ENCODE measurements at places on chromosomes 2 and 18.

- no peak for DNase-seq
Observed at GRCh38 chr2:128421286-128421685, 102.6 kb upstream of the HS6ST1 start.

DNA sequence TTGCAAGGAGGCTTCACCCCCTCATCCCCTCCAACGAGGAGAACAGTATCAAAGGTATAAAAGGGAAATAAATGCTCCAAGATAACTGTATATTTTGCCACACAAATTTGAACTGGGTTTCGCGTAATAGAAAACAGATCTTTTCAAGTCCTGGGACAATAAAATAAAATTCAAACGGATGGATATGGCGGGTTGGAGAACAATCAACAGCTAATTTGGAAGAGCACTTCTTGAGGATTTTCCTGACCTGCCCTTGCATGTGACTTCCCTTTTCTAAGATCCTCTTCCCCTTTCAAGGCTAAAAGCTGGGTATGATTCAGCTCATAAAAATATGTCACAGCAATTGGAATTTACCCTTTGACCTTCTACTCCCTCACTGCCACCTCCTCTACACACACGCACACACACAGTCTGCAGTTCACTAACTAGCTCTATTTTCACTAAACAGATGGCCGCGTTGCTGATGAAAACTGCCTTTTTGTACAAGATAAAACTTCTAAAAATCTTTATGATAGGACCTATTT, 386.9 kb downstream of the FIGN start:
- peak; percentile 20 for DNase-seq

- no peak for DNase-seq
Observed at GRCh38 chr18:37395631-37396030, 170.0 kb downstream of the CELF4 start.

GRCh38 chr2:241314226-241315092, 1.0 kb downstream of the HDLBP start:
- no peak for DNase-seq

DNA sequence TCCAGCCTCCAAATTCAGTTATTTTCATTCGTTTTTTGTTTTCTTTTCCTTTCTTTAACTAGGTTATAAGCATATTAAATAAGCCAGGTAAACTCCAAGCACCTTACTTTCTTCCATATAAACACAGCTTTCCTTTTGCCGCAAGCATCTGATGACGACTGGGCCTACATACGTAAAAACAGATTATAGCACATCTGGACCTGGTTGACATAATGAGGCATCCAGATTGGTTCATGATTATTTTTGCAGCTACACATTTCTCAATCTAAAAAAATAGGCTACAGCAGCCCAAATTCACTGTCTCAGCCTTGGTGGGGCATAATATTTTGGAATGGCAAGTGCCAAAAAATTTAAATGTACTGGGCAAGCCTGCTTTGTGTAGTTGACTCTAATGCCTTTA, 7.7 kb downstream of the CYP1B1 start:
- DNase-seq = no peak

- DNase-seq = no peak
Observed at GRCh38 chr2:233482616-233483015, 84.0 kb downstream of the USP40 start.

DNA sequence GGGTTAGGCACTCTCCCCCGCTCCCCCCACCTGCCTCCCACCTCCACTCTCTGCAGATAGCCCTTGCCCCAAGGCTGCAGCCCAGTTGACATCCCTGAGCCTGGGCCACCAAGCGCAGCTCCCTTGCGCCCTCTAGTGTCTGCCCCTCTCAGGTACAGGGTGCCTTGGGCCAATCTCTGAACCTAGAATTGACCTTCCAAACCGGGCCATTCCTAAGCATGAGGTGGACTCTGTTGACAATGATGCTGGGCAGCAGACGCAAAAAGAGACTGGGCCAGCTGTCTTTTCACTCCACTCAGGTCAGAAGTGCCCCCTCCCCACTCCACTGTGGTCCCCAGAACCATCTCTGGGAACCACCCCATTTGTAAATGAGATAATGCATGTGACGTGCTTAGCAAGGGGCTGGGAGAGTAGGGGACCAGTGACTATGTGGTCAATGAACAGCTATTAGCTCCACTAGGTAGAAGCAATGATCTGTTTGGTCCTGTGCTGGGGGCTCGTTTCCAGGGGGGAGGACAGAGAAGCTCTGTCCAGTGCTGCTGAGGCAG, 43.3 kb upstream of the PLB1 start:
- peak; percentile 60 for DNase-seq

- DNase-seq = no peak
Observed at GRCh38 chr2:18247282-18248110, 313.0 kb downstream of the RDH14 start.

GRCh38 chr2:185255566-185255965, 483.0 kb upstream of the FSIP2 start:
- DNase-seq = no peak

GRCh38 chr2:183671233-183671632, 547.0 kb downstream of the NUP35 start:
- no peak for DNase-seq

DNA sequence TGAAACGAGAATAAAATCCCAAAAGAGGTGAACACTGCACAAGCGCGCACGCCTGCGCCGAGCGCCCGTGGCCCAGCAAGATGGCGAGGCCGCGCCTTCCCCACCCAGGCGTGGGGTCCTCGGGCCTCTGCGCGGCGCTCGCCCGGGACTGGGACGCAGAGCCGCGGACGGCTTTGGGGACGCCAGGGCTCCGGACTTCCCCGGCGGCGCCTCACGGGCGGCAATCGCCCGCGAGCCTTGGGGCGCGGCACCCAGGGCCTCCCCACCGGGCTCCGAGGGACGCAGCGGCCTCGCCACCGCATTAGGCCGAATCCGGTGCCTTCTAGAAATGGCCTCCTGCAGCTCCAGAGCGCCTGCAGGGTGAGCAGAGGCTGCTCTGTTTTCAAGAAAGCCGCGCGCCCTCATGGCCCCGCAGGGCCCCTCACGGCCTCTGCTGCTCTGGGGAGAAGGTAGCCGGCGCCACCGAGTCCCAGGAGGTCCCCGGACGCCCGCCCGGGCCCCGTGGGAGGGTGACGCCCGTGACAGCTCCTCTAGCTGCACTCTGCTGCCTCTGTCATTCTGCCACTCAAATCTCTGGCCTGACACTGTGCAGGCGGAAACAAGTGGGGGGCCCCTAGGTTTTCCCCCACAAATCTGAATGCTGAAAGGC, 35.9 kb upstream of the POMC start:
- no peak for DNase-seq

All from H54 (cell line).